Left lung (tissue), 14 donors: ENCODE measurements at places on chromosomes 12 and 14. TPM values are rescaled to one million over a fixed set of nuclear protein-coding genes. Genes with fewer than 3 reads are reported as not detected.
A peak's percentile ranks its signal among the peaks of the same experiment; 100 is the strongest.

GRCh38 chr14:67697006-67697405, 1.4 kb upstream of the RDH11 start:
- DNase-seq, result no peak
- no peak overlapping the region for H3K4me3 ChIP-seq
- no peaks in the 10 kb centered on the region for H3K36me3 ChIP-seq
- no peaks in the 10 kb centered on the region for H3K27me3 ChIP-seq

GRCh38 chr12:25419595-25419994, 133.5 kb downstream of the LMNTD1 start:
- H3K27ac ChIP-seq, result no peak overlapping the region
- H3K36me3 ChIP-seq, result no peaks in the 10 kb centered on the region
- no peak overlapping the region for H3K4me3 ChIP-seq
- no peaks in the 10 kb centered on the region for H3K4me1 ChIP-seq
- no peak for DNase-seq

Gene CLEC1A
- polyA plus RNA-seq, result 19.9 TPM

Gene PROX2
- 3.2 TPM for polyA plus RNA-seq

GRCh38 chr14:104392396-104393198, 187.0 kb upstream of the C14orf180 start:
- peaks cover 3% of the 10 kb centered on the region for H3K27me3 ChIP-seq
- no peaks in the 10 kb centered on the region for H3K36me3 ChIP-seq
- no peak overlapping the region for H3K4me3 ChIP-seq

DNA sequence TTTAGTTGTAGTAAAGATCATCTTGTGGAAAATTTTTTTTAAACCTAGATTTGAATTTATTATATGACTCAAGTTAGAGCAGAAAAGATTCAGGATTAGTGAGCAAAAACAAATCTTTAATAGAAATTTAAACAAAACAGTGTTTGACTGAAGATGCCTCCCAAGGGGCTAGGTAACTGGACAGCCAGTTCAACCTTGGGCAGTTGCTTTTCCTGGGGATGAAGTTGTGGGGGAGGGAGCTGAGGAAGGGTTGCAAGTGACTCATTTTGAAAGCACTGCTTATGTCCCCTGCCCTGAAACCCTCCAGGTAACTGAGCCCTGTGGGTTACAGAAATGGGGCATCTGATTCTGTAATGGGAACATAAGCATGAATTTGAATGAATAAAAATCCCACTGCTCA, 13.1 kb downstream of the CFAP54 start:
- H3K27me3 ChIP-seq, result no peaks in the 10 kb centered on the region
- no peak for DNase-seq
- H3K4me1 ChIP-seq, result peaks cover 30% of the 10 kb centered on the region

DNA sequence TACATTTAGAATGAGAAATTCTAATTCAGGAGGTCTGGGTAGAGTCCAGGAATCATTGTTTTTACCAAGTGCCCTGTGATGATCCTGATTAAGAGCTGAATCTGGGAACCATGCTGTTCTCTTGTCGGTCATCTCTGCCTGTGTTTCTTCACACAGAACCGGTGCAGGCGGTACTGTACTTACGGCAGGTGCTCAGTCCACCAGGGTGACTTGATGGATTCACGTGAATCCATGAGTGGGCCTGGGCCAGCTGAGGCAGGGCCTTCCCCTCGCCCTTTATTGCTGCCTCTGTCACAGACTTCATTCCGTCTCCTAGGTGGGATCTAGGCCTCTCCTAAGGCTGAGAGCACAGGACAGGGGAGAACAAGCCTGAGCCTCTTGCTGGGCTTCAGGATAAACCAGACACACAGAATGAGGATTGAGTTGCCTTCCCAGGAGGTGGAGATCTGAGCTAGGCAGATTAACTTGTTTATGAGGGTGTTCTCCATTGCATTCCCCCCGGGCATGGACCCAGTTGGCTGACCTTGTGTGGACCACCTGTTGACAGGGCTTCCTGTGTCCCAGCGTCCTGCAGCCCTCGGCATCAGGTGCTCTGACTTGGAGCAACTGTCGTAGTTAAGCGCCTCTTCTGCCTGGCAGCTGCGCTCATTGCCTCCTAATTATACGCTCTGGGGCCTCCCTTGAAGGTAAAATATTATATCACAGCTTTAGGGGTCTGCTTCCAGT, 42.1 kb downstream of the B4GALNT3 start:
- DNase-seq, result no peak
- H3K36me3 ChIP-seq, result no peaks in the 10 kb centered on the region
- no peak overlapping the region for H3K27ac ChIP-seq
- H3K4me3 ChIP-seq, result no peak overlapping the region
- H3K4me1 ChIP-seq, result no peaks in the 10 kb centered on the region

DNA sequence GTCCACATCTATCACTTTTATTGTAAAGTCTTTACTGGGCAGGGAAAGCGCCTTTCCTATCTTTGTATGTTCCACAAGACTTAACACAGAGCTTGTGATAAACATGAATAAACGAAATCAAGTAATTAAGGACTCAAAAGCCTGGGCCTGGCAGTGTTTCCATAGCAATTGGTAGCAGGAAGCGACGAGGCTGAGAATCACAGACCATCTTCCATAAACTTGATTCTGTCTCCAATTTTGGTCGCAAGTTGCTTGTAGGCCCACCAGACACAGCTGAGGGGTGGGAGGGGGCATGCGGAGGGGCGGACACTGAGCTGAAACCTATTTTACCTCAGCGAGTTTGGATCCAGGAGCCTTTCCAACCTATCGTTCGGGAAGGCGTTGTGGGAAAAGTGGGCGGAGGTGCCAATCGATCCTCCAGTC, 302 bp downstream of the CCDC38 start:
- H3K27me3 ChIP-seq, result no peaks in the 10 kb centered on the region
- H3K4me3 ChIP-seq, result peak overlapping the region; percentile 84
- H3K27ac ChIP-seq, result no peak overlapping the region
- no peaks in the 10 kb centered on the region for H3K36me3 ChIP-seq

- H3K36me3 ChIP-seq, result no peaks in the 10 kb centered on the region
- H3K4me1 ChIP-seq, result no peaks in the 10 kb centered on the region
- no peaks in the 10 kb centered on the region for H3K27me3 ChIP-seq
- no peak overlapping the region for H3K4me3 ChIP-seq
Measured at GRCh38 chr14:29311983-29312382, 545.4 kb downstream of the FOXG1 start.

Gene PRPH
- 1.3 TPM for polyA plus RNA-seq

DNA sequence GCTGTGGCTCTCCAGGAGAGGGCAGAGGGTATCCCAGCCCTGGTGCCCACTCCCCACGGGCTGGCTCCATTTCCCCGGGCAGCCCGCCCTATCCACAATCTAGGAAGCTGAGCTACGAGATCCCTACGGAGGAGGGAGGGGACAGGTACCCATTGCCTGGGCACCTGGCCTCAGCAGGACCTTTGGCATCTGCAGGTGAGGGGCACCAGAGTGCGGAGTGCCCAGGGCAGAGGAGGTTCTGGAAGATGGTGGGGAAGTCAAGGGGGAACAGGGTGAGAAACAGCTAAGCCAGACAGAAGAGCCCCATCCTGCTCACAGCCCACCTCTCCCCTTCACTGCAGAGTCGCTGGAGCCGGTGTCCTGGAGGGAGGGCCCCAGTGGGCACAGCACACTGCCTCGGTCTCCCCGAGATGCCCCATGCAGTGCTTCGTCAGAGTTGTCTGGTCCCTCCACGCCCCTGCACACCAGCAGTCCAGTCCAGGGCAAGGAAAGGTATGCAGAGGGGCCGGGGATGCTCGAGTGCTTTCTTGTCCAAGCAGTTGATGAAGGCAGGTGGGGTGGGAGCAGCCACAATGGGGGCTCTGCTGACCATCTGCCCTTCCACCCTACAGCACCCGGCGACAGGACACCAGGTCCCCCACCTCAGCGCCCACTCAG, 10.3 kb downstream of the TNS2 start:
- peaks cover 25% of the 10 kb centered on the region for H3K4me1 ChIP-seq
- peaks cover 5% of the 10 kb centered on the region for H3K36me3 ChIP-seq
- DNase-seq, result no peak
- H3K4me3 ChIP-seq, result no peak overlapping the region
- H3K27ac ChIP-seq, result peak overlapping the region; percentile 2
- no peaks in the 10 kb centered on the region for H3K27me3 ChIP-seq

GRCh38 chr12:27982951-27983350, 10.4 kb upstream of the PTHLH start:
- no peaks in the 10 kb centered on the region for H3K4me1 ChIP-seq
- no peaks in the 10 kb centered on the region for H3K36me3 ChIP-seq
- peaks cover 34% of the 10 kb centered on the region for H3K27me3 ChIP-seq
- no peak for DNase-seq
- H3K27ac ChIP-seq, result no peak overlapping the region
- no peak overlapping the region for H3K4me3 ChIP-seq

Gene RNF212B
- polyA plus RNA-seq, result 0.47 TPM

- DNase-seq, result no peak
- H3K4me3 ChIP-seq, result no peak overlapping the region
- H3K4me1 ChIP-seq, result no peaks in the 10 kb centered on the region
- H3K27ac ChIP-seq, result no peak overlapping the region
Measured at GRCh38 chr12:16789204-16789790, 183.3 kb upstream of the LMO3 start.

Gene MGP
- polyA plus RNA-seq, result 78.8 TPM

GRCh38 chr12:108302403-108303311, 36.5 kb downstream of the CMKLR1 start:
- H3K4me3 ChIP-seq, result no peak overlapping the region
- H3K36me3 ChIP-seq, result no peaks in the 10 kb centered on the region
- H3K4me1 ChIP-seq, result peaks cover 91% of the 10 kb centered on the region
- H3K27ac ChIP-seq, result peak overlapping the region; percentile 76
- DNase-seq, result peak; percentile 78
- no peaks in the 10 kb centered on the region for H3K27me3 ChIP-seq

Gene ETFBKMT
- polyA plus RNA-seq, result 4.0 TPM

GRCh38 chr14:27506272-27506671, 908.4 kb upstream of the NOVA1 start:
- H3K36me3 ChIP-seq, result no peaks in the 10 kb centered on the region
- no peaks in the 10 kb centered on the region for H3K27me3 ChIP-seq

DNA sequence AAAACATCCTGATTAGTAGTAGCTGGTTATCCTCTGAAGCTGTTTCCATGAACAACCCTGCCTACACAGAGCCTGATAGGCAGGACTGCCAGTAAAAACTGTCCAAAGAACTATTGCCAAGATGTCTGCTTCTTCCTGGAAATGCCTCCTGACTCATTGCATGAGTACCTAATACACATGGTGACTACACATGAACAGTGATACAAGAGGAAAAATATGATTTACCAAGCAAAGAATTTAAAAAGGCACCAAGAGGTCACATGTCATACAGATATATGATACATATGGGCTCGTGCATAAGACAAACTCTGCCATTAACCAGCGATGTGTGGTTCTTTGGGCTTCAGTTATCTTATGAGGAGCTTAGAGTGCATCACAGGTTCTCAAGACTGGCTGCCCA, 552.3 kb downstream of the SLC16A7 start:
- H3K4me3 ChIP-seq, result no peak overlapping the region
- H3K36me3 ChIP-seq, result no peaks in the 10 kb centered on the region
- no peaks in the 10 kb centered on the region for H3K4me1 ChIP-seq
- no peak overlapping the region for H3K27ac ChIP-seq

DNA sequence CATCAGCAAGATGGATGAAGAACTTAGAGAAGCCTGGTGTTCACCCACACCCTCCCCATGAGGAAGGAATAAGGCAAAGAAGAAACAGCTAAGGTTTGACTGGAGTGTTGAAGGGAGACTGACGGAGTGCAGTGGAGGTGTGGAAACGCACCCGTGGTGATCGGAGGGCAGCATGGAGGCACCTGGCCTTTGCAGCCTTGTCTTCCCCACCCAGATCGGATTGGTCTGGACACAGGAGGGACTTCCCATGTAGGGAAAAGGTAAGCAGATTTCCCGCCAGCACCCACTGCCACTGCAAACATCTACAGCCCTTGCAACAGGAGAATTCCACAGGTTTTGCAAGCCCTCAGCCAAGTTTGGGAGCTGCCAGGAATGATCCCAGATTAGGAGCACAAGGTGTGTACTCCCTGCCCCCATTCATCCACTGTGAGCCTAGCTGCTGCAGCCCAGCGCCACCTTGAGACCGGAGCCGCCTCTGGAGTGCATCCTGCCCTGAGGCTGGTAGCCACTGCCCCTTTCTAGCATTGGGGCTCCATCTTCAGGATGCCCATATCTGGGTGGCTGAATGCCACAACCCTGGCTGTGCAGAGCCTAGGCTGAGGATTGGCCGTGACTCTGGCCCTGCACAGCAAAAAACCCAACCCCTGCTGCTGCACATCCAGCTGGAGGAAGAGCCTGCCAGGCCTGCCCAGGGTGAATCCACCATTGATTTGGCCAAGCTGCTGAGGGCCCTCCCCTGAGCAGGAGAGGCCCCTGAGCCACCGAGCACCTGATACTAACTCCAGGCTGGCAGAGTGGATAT, 411.1 kb downstream of the TMEM121 start:
- H3K4me1 ChIP-seq, result no peaks in the 10 kb centered on the region
- H3K4me3 ChIP-seq, result no peak overlapping the region
- H3K36me3 ChIP-seq, result no peaks in the 10 kb centered on the region

DNA sequence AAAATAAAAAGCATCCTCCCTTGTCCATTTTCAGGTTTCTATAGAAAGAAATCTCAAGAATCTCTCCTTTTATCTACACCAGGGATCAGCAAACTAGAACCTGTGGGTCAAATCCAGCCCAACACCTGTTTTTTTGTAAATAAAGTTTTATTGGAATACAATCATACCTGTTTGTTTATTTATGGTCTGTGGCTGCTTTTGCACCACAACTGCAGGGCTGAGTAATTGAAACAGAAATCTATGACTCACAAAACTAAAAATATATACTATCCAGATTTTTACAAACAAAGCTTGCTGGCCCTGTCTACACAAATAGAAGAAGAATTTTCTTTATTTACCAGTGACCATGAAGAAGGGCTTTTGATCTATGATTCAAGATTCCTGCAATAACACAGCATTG, 95.1 kb upstream of the COCH start:
- H3K27ac ChIP-seq, result no peak overlapping the region
- no peaks in the 10 kb centered on the region for H3K4me1 ChIP-seq
- DNase-seq, result no peak
- no peaks in the 10 kb centered on the region for H3K27me3 ChIP-seq
- H3K4me3 ChIP-seq, result no peak overlapping the region

Gene DBX2
- not detected for polyA plus RNA-seq

DNA sequence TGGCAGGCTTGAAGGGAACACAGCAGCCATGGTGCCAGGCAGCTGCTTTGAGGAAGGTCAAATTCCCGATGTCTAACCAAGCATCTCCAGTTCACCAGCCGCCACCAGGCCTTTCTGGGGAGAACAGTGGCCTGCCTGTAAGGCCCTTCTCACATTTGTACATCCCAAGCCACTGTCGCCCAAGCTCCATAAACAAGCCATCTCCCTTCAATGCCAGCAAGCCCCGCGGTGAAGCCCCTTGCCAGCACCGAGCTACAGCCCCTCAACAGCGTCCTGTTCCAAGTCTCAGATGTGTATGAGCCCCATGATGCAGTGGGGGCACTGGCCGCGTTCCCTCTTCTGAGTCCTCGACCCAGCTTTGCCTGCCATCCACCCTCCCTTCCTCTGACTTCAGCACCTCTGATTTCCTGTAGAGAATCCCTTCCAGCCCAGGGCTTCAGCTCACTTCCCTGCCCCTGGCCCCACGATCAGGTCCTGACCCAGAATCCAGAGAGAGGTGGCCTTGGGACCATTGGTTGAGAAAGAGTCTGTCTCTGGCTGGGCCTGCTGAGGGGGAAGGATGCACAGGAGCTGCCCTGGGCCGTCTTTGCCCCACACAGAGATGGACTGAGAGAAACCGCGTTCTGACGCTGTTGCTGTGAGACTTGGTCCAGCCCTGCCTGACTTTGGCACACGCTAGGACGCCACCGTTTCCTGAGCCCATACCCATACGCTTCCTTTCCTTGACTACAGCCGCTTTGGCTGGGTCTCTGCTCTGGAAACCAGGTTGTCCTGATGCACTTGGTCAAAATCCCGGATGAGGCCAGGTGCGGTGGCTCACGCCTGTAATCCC, 1.9 kb upstream of the MMP17 start:
- DNase-seq, result no peak
- peaks cover 63% of the 10 kb centered on the region for H3K27me3 ChIP-seq
- H3K4me3 ChIP-seq, result no peak overlapping the region
- H3K36me3 ChIP-seq, result no peaks in the 10 kb centered on the region
- H3K27ac ChIP-seq, result no peak overlapping the region
